Stomach (tissue), 19 donors: ENCODE measurements at places on chromosomes 16 and 17.

DNA sequence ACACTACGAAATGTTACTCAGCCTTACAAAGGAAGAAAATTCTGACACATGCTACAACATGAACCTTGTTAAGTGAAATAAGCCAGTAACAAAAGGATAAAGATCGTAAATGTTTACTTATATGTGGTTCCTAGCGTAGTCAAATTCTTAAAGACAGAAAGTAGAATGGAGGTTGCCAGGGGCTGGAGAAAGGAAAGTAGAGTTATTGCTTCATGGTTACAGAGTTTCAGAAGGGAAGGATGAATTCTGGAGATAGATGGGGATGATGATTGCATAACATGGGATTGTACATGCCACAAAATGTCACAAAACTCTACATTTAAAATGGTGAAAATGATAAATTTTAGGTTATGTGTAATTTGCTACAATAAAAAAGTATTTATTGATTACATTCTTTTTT is 103.8 kb downstream of the CHD9NB start:
- no peak for DNase-seq
- H3K36me3 ChIP-seq: no peaks in the 10 kb centered on the region
- H3K4me3 ChIP-seq: no peak overlapping the region
- H3K27ac ChIP-seq: no peak overlapping the region
- peaks cover 5% of the 10 kb centered on the region for H3K4me1 ChIP-seq
- no peaks in the 10 kb centered on the region for H3K27me3 ChIP-seq

- no peak for DNase-seq
- no peaks in the 10 kb centered on the region for H3K4me1 ChIP-seq
- H3K4me3 ChIP-seq: no peak overlapping the region
- no peaks in the 10 kb centered on the region for H3K27me3 ChIP-seq
- H3K27ac ChIP-seq: no peak overlapping the region
These were observed 467.7 kb downstream of the CDH11 start for GRCh38 chr16:64654178-64654577.

- H3K4me1 ChIP-seq: no peaks in the 10 kb centered on the region
- DNase-seq: no peak
- no peak overlapping the region for H3K27ac ChIP-seq
- H3K36me3 ChIP-seq: no peaks in the 10 kb centered on the region
- H3K4me3 ChIP-seq: no peak overlapping the region
- H3K27me3 ChIP-seq: no peaks in the 10 kb centered on the region
These were observed 91.4 kb upstream of the SALL1 start for GRCh38 chr16:51242296-51242994.

GRCh38 chr17:41548844-41549595 is 20.9 kb upstream of the KRT19 start:
- peaks cover 25% of the 10 kb centered on the region for H3K4me1 ChIP-seq
- H3K4me3 ChIP-seq: peak overlapping the region; percentile 17
- H3K27ac ChIP-seq: peak overlapping the region; percentile 76
- H3K27me3 ChIP-seq: peaks cover 10% of the 10 kb centered on the region
- DNase-seq: peak; percentile 95
- H3K36me3 ChIP-seq: no peaks in the 10 kb centered on the region

- no peaks in the 10 kb centered on the region for H3K36me3 ChIP-seq
- H3K4me1 ChIP-seq: peaks cover 42% of the 10 kb centered on the region
These were observed 2.6 kb upstream of the FDXR start for GRCh38 chr17:74875155-74875976.
